ENCODE measurements at places on chromosomes 7 and 10.
A peak's percentile ranks its signal among the peaks of the same experiment; 100 is the strongest.

DNA sequence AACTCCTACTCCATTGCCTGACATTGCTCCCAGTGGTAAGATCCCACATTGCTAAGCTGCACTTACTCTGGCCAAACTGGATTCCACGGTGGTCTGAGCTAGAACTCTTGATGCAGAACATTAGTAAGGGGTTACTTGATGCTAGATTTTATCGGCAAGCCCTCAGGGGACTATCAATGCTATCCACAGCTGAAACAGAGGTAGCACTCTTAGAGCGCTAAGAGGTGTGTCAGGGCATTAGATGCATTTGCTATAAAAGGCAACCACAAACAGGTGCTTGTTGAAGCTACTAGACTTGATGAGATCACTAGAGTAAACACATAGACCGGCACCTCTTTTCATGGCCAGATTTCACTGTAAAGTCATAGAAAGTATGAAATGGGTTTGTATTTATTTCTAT, 116.3 kb downstream of the MDFIC start:
- no peak for DNase-seq

DNA sequence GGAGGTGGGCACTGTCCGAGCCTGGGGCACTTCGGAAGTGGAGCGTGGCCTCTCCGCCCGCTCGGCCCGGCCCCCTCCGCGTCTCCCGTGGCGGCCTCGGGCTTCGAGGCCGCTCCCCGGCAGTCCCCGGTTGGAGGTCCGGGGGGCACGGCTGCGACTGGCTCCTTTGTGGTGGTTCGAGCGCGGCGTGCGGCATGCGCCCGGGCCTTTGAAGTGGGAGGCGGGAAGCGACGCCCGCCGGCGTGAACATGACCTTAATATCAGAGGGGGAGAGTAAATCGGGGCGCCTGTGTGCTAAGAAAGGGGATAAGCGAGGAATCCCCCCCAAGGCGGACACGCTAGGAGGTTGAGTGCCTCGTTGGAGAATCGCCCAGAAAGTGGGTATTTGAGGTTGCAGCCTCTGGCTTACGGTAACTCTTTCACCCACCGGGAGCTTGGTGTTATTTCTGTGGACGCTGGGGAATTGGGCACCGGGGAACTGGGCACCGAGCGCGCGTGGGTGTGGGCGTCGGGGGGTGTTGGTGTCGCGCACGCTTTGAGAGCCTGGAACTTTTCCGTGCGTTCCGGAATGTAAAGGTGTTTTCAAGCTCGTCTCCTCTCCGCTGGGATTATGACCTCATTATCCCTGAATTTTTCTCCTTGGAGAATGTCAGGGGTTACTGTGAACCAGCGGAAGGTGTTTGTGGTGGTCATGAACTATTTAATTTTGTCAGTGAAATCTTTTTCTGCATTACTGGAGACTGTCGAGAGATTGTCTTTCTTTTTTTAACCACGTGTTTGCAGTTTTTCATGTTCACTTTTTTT, 660 bp downstream of the SUV39H2 start:
- no peak for DNase-seq

- DNase-seq = no peak
Observed at GRCh38 chr7:5695727-5696345, 85.6 kb downstream of the RNF216 start.

DNA sequence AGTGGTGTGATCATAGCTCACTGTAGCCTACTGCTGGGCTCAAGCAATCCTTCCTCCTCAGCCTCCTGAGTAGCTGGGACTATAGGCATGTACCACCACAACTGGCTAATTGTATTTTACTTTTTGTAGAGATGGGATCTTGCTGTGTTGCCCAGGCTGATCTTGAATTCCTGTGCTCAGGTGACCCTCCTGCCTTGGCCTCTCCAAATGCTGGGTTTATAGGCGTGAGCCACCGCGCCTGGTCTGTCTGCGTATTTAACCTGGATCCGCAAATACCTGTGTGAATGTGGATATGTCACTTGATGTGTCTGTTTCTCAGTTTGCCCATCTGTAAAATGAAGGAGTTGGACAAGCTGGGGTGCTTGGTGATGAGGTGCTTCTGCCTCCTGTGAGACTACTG, 123.9 kb downstream of the BAMBI start:
- DNase-seq = no peak

DNA sequence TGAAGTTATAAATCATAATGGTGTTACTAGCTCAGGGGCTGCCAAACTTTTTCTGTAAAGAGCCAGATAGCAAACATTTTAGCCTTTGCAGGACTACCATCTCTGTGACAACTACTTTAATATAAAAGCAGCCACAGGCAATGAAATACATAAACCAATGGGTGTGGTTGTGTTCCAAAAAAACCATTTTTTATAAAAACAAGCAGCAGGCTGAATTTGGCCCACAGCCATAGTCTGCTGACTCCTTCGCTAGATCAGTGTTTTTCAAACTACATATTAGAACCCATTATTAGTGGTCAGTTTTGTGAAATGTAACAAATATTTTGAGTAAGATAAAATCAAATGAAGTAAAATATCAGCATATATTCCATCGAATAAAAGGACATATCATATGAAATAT, 13.6 kb downstream of the GNG11 start:
- DNase-seq = no peak

DNA sequence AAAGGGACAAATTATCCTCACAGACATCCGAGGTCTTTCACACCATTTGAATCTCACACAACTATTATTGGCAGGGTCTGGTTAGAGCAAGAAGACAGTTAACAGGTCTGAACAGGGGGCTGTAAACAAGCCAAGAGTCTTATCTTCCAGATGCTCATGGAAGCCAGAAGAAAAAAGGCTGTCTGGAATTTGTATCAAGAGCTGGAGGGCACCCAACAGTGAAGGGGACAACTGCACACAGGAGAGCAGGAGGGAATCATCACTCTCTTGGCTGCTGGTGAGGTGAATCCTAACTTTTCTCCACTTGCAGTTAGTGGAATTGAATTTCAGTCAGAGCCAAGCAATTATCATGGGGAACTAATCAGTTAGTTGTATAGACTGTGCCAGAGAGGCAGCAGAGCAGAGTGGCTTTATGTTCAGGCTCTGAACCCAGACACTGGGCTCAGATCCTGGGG, 880.2 kb upstream of the AUTS2 start:
- DNase-seq = no peak

- peak; percentile 90 for DNase-seq
Observed at GRCh38 chr10:17512341-17513001, 58.1 kb upstream of the ST8SIA6 start.

- no peak for DNase-seq
Observed at GRCh38 chr10:92203919-92204623, 86.8 kb downstream of the CPEB3 start.

GRCh38 chr7:149773446-149774236, at the start of gene ZNF467:
Gene ZNF467, minus strand, starts transcription at chr7:149773588. Its CDS starts 2,556 bp downstream, at chr7:149771032.
- no peak for DNase-seq

DNA sequence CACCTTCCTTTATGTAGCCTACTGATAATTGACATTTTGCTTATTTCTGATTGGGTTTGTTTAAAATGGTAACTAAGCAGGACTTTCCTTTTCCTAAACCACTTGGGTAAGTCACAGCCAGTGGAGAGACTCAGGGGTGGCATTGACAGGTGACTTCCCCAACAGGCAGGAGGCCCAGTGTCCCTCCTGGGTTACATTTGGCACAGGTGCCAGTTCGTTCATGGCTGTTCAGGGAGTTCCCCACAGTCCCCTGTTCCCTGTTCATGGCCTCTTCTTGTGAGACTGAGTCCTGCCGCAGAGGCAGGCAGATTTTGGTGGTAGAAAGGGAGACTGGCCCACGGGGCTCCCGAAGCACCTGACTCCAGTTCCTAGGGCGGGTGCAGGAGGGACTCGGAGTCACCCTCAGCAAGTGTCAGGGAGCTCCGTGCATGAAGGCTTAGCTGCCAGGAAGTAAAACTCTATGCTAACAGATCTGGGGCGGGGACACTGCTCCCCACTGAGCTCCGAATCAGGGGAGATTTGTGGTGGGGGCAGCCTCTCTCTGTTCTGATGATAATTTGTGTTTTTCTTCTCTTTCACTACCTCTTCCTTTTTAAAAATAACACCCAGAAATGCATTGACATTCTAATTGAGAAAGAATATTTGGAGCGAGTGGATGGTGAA, 84.1 kb downstream of the EZH2 start:
- DNase-seq = no peak

DNA sequence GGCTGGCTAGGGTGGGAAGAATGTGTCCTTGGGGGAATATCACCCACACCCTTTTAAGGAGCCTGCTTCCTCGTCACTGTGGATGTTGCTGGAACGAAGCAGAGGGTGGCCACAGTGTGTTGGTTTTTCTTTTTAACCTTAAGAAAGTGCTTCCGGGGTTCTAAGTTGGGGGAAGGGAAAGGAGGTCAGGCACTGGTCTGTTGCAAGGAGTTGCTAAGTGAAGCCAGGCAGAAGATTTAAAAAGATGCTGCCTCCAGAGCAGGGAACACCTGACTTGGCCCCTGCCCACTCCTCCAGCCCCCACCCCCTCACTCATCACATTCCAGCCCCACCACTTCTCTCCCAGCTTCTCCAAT, 213.1 kb downstream of the EMX2 start:
- no peak for DNase-seq

DNA sequence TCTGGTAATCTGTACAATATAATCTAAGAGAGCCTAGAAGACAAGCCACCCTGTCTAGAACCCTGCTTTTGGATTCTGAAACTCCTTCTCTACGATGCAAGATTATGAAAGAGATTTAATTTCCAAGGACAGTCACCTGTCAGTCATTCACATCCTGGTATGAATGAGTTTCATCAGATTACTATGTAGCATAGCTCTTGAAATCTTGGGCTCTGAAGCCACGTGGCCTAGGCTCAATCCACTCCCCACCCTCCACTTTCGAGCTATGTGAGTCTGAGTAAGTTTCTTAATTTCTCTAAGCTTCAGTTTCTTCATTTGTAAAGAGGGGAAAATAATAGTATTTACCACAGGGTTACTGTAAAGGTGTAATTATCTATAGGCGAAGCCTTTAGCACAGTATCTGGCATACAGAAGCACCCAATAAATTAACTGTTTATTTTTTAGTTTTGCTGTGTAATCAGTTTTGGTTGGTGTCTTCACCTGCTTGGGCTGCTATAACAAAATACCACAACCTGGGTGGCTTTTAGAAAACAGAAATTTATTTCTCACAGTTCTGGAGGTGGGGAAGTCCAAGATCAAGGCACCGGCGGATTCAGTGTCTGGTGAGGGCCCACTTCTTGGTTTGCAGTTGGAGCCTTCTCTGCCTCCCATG, 71.3 kb downstream of the MYOF start:
- no peak for DNase-seq

- no peak for DNase-seq
Observed at GRCh38 chr10:66837335-66837734, 88.5 kb upstream of the LRRTM3 start.

- DNase-seq = no peak
Observed at GRCh38 chr10:66888237-66888636, 37.6 kb upstream of the LRRTM3 start.

DNA sequence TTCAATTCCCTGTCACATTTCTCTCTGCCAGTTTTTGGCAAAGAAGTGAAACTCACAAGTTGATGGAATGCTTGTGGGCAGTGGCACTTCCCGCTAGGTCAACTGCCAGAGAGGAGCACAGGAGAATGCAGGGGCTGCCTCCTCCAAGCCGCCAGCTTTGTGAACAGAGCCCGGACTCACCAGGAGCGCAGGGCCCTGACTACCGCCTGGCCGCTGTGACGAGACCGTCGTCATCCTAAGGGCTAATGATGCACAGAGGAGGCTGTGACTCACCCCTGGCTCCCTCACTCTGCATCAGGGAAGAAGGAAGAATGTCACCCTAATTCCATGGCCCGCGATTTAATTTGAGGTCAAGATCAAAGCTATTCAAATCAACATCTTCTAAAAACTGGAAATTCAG, 123.9 kb downstream of the TAX1BP1 start:
- DNase-seq = no peak

GRCh38 chr10:32332299-32332750, 14.6 kb downstream of the EPC1 start:
- DNase-seq = no peak

GRCh38 chr10:67156239-67156638, 230.4 kb downstream of the LRRTM3 start:
- DNase-seq = no peak

GRCh38 chr7:159092701-159093121, 52.0 kb downstream of the VIPR2 start:
- DNase-seq = no peak

GRCh38 chr10:5533098-5533731, 8.5 kb downstream of the CALML3 start:
- DNase-seq = no peak

DNA sequence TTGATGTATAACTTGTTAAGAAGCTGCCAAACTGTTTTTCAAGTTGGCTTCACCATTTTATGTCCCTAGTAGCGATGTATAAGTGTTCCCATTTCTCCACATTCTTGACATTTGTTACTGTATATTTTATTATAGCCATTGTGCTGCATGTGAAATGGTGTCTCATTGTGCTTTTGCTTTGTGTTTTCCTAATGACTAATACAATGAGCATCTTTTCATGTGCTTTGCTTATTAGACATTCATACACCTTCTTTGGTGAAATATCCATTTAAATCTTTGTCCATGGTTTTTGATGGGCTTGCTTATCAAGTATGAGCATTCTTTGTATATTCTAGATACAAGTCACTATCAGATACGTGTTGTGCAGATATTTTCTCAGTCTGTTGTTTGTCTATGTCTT, 203.0 kb downstream of the CCSER2 start:
- DNase-seq = no peak

DNA sequence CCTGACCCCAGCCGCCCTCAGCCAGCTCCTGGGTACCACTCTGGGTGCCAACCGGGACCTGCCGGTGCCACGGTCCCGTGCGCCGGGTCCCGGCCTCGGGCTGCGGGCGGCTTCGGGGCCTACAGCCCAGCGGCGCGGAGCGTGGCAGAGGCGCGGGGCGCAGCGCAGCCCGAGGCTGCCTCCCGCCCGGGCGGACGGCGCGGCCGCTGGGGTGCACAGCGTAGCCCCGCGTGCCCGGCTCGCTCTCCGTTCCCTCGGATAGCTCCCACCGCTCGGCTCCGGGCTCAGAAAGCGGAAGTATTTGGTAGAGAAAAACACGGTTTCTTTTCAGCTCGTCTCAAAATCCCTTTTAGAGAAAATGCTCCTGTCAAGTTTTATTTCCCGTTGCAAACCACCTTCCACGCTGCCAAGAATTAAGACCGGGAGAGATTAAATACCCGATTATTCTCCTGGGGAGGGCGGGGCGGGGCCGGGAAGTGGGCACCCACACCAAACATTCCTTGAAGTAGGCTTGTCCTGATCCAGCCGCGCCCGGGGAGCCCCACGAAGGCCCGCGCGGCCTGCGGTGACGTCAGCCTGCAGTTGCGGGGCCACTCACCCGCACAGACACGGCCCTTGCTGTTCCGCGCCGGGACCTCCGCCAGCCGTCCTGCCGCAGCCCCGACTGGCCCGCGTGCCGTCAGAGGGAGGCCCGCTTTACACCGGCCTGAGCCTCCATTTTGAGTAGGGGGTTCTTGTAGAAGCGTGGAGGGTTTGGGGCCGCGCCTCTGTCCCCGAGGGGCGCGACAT, 7.2 kb downstream of the HOXA13 start:
- DNase-seq = no peak

DNA sequence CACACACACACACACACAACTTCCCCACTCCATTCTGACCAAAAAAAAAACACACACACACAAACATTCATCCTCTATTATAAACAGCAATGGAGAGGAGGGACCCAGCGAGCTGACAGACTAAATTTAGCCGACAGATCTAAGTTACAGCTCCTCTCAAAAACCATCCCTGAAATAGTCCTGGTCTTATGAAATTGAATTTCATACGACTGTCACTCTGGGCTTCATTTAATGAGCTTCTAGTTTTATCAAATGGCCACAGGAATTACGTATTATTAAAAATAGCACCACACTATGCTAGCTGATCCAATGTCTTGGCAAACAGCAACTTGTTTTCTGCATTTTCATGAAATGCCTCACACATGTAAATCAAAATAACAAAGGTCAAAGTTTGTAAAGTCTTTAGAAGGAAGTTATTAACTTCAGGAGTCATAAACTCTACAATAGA, 131.3 kb upstream of the ASAH2 start:
- DNase-seq = no peak

All from smooth muscle cell of the brain vasculature (primary cell).